T-helper 17 cell (primary cell): ENCODE measurements at places on chromosomes 5 and 9. TPM values are rescaled to one million over a fixed set of nuclear protein-coding genes. Genes with fewer than 3 reads are reported as not detected.

LCN9 gene
- total RNA-seq = not detected

IL9 gene
- not detected for total RNA-seq

PDE6A gene
- total RNA-seq = not detected

SUSD3 gene
- 62.3 TPM for total RNA-seq

GRCh38 chr9:33443047-33443446 lies 4.3 kb downstream of the AQP3 start:
- DNase-seq = no peak

- DNase-seq = no peak
These were observed 363.0 kb downstream of the CDH10 start for GRCh38 chr5:24281818-24282217.

DNA sequence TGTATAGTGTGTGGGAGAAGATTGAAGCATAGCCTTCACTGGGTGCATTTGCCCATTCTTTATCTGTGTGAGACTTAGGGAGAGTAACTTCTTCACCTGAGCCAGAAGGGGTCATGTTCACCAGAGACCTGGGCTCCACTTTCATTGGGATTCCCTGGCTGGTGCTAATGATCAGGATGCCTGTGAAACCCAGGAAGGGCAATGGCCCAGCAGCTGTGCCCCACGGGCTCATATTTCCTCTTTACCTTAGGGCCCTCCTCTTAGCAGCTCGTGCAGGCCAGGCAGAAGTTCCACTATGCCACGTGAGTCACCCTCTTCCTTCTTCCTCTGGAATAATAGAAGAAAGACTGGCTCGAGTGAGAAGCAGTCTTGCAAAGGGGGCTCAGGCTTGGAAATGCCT lies 5.0 kb downstream of the PPARGC1B start:
- DNase-seq = no peak

- no peak for DNase-seq
These were observed 83.0 kb upstream of the FCN1 start for GRCh38 chr9:135000647-135001245.

GRCh38 chr5:156331181-156331580 lies 4.2 kb downstream of the SGCD start:
- DNase-seq = no peak

- no peak for DNase-seq
These were observed 505.0 kb downstream of the ELAVL2 start for GRCh38 chr9:23321049-23321448.

DNA sequence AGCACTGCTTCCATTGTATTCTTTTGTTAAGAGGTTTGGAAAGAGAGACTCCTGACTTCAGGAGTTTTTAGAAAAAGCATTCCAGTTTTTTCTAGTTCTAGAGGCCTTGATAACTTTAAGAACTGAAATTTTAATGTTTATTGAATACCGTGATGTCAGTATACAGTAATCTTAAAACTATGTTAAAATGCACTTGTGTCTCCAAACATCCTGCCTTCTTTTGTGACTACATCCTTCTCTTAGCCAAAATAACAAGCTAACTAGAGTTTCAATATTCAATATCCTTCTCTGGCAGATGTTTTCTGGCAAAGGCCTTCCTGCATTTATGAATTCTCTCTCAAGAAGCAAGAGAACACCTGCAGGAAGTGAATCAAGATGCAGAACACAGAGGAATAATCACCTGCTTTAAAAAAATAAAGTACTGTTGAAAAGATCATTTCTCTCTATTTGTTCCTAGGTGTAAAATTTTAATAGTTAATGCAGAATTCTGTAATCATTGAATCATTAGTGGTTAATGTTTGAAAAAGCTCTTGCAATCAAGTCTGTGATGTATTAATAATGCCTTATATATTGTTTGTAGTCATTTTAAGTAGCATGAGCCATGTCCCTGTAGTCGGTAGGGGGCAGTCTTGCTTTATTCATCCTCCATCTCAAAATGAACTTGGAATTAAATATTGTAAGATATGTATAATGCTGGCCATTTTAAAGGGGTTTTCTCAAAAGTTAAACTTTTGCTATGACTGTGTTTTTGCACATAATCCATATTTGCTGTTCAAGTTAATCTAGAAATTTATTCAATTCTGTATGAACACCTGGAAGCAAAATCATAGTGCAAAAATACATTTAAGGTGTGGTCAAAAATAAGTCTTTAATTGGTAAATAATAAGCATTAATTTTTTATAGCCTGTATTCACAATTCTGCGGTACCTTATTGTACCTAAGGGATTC lies 43.1 kb downstream of the NDFIP1 start:
- peak; percentile 37 for DNase-seq
